HS-5 (cell line): ENCODE measurements at places on chromosomes 13 and 19.

DNA sequence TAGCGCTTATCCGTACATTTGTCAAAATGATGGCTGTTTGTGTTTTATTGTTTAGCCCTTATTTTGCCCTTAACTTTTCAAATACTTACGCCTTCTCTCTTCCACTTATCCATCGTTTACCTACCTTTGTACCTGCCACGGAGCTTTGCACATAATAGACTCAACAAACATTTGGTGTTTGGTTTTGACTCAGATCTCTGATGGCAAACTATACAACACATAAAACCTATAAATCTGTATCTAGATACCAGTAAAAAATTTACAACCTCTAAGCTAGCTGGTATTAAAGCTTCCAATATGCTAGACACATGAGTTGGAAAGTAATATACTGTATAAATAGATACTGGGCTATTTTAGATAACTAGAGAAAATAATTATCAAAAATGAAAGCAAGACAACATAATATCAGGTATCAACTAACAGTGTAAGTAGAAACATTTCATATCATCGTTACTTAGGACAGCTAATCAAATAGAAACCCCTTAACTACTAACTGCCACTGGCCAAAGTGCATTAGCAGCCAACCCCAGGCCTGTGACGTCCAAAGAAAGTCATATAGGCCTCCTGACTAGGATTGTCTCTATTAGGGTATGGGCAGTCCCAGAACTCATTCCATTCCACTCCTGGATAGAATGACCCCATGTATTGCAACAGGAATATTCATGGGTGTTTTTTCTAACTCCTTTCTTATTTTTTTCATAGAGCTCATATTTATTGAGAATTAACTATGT is 53.8 kb downstream of the KCTD12 start:
- DNase-seq = no peak

GRCh38 chr13:47858042-47859025 is 142.7 kb downstream of the SUCLA2 start:
- DNase-seq = peak; percentile 26

DNA sequence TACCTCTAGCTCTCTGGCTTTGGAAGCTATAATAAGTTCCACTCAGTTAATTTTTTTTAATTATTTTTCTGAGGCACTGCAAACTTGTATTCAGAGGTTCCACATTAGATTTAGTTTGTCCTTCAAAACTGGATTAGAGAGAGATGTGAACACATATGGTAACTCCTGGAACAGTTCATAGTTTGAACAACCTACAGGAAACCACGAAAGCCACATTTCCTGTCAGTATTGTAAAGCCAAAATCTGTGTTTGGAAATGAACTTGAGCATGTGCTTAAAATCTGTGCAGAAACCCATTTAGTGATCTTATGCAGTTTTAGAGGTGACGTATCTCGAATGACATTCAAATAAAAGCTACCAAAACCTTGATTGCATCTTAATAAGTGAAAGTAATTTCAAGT is 1952.0 kb downstream of the OLFM4 start:
- no peak for DNase-seq

DNA sequence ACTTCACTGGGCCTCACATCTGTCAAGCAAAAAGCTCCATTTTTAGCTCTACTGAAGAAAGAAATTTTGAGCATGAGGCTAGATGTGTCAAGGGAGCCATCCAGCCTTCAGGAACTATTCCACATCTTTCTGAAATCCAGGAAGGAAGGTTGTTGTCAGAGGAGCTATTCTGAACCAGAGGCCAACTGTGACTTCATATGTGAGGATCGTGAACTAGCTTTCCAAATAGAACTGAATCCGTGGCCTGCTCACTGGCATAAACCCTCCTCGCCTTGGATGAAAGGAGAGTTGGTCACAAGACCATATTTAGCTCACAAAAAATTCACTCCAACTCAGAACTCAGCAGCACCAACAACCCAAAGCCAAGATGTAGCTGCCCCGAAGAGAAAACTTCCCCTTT is 195.8 kb downstream of the FOXO1 start:
- no peak for DNase-seq

- DNase-seq = no peak
Measured at GRCh38 chr13:111909501-111909900, 157.4 kb upstream of the SOX1 start.

GRCh38 chr13:23687614-23688013 is 117.4 kb downstream of the TNFRSF19 start:
- DNase-seq = no peak

DNA sequence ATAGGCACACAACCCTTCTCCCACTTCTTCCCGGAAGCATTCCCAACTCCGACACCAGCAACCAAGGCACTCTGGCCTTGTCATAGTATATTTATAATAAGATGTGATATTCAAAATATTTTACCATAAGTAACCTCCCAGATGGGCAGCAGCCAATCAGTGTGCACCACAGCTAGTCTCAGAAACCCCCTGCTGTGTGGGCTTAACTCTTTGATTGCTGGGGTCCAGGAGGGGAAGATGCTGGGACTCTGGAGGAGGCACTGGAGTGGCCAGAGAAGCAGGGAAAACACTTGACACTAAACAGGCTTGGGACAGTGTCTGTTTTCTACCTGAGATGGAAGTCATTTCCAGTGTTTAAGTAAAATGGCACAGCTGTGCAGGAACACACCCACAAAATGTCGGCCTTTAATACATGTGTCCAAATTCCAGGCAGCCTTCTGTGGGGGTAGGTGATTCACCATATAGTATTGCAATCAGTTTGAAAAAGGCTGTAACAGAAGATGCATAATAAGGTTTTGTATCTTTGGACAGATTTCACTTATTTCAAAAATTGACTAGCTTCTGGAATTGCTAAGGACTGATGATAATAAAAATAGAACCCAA is 100.7 kb downstream of the MBNL2 start:
- DNase-seq = no peak

DNA sequence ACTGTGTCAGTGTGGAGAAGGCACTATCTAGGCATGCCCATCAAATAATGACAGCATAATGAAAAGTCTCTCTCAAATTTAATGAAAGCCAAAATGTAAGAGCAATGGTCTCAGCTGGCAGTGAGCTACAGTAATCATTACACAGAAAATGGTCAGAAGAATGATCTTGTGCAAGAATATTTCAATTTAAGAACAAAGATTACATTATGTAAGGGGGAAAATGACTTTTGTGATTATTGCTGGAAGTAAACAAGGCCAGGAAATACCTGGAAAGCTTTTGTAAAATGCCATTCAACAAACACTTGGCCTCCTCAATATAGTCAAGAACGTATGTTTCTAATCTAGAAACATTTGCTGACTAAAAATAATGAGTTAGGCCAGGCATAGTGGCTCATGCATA is 89.1 kb downstream of the CAB39L start:
- DNase-seq = no peak

DNA sequence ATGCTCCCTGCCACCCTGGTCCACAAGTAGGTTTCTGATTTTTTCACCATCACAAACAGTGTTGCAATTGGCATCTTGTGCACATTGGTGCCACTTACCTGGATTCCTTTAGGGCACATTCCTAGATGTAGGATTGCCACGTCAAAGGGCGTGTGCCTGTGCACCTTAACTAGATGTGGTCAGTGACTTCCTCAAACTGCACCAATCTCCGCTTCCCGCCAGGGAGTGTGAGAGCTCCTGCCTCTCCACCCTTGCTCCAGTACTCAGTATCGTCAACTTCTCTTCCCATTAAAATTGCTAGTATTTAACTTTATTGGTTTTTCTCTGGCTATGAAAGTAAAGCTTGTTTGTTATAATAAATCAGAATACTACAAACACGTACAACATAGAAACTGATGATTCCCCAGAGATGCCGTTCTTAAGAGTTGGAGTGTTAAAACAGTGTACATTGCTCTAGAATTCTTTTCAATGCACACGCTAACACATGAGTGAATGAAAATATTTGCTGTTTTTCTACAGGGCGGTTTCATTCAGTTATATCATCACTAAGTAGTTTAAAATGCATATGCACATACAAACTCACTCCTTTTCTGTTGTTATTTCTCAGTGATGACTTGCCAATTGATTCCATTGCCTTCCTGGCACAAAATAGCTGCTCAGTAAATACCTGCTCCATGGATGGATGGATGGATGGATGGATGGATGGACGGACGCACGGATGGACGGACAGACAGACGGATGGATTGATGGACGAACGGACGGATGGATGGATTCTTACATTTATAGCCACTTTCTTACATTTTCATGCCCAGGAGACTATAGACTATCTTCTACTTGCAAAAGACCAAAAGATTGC is 23.4 kb downstream of the CCNE1 start:
- DNase-seq = no peak

DNA sequence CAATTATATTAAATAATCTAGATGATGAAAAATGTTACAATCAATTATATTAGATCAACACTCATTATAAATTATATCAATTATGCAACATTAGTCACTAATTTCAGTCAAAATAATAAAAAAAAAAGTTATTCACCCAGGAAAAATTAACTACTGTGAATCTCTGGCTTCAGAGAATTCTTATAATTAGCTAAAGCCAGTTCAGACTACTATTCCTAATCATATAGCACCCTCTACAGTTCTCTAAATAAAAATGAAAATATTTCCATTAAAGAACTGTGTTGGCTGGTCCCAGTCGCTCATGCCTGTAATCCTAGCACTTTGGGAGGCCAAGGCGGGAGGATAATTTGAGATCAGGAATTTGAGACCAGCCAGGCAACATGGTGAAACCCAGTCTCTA is 33.0 kb downstream of the XPO4 start:
- DNase-seq = no peak

DNA sequence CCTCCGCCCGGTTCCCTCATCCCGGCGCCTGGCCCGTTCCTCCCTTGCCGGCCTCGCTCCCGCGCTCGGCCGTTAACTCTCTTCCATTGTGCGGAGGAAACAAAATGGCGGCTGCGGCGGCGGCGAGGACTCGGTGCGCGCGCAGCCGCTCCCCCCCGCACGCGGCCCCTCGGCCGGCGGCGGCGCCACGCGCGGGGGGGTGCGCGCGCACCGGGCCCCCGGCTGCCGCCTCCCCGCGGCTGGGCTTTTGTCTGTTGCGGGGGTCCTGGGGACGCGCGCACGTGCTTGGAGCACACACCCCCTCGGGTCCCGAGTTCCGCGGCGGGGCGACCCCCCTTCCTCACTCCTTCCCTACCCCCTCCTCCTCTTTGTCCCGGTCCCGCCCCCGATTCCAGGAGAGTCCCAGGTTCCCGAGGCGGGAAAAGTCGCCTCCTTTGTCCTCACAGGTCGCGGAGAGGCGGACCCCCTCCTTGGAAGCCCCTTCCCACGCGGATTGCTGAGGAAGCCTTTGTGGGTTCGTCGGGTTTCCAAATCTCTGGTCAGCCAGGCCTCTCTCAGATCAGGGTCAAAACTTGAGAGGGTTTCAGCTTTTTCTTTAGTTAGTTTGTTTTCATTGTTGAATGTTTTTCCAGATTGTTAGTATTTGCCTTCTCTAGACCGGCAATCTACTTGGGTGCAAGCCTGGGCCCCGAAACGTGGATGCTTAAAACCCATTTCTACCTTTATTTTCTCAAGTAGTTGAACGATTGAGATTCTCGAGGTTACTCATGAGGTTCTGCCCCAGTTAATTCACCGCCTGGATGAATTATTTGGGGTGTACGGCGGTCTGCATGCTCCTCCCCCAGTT is 687 bp downstream of the ILF3 start:
- no peak for DNase-seq

GRCh38 chr19:58334691-58335249 is 8.0 kb downstream of the ZSCAN22 start:
- DNase-seq = no peak

- DNase-seq = no peak
Measured at GRCh38 chr13:73499695-73500094, 440.9 kb downstream of the KLF5 start.

GRCh38 chr19:7492142-7492541 is 3.3 kb upstream of the PEX11G start:
- peak; percentile 37 for DNase-seq

DNA sequence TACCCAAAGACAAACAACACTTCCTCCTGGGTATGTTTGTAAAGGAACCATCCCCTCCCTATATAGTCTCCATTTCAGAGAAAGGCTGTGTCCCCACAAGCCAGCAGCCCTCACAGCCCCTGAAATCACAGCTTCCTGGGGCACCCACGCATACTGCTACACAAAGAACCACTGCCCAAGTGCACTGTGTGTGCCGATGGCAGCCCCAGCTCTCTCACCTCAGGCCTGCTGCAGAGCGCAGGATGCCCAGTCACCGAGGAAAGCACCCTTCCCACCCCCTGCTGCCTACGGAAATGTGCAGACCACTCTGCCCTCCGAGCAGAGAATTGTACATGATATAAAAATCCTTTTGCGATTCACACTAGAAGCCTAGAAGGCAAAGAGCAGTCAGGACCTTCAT is 39.4 kb downstream of the SOHLH2 start:
- DNase-seq = no peak
